ENCODE measurements at places on chromosomes 3 and 15.

DNA sequence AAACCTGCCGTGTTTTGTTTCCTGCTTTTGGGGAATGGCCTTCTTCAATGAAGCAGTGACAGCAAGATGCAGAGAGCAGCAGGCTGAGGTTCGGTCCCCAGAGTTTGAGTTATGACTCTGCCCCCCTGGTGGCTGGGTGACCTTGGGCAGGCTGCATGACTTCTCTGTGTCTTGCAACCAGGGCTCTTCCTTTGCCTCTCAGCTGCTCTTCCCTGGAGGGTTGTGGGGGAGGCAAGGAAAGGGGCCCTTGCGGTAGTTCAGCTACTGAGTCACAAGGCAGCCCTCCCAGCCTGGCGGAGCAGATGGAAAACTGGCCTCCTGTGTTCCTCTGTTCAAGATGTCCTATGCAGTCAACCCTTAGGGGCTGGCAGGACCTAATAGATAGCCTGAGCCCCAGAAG is 17.1 kb downstream of the CTXND1 start:
- no peak for DNase-seq

DNA sequence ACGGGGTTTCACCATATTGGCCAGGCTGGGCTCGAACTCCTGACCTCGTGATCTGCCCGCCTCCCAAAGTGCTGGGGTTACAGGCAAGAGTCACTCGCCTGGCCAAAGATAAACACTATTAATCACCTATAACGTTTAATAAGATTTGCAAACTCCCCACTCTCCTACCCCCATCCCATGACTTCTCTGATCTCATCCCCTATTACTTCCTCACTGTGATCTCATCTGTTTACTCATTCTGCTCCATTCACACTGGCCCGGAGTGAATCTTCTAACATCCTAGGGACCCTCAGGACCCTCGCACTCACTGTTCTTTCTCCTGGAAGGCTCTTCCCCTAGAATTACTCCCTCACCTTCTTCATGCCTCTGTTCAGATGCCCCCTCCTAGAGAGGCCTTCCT is 78.9 kb downstream of the DGKG start:
- no peak for DNase-seq

GRCh38 chr15:90184119-90184785 is 16.9 kb upstream of the SEMA4B start:
- no peak for DNase-seq

- DNase-seq: no peak
Measured at GRCh38 chr15:69666921-69667811, 214.5 kb downstream of the RPLP1 start.

DNA sequence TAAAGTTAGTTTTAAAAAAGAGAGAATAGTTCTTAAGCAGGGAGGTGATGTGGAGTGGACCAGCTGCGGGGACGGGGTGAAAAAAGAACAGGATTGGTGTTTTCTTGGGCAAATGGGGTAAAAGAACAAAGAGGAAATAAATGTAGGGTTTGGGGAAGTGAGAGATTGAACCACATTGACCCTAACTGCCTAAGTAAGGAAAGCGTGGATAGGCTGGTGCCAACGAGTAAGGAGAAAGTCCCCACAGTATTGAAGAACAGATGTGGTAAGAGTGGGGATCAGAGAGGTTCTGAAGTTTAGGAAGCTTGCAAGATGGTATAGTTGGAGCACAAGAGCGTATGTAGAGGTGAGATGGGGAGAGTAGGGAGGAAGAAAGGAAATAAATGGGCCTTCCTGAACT is 17.0 kb downstream of the IREB2 start:
- no peak for DNase-seq

GRCh38 chr3:9754678-9755077 is 4.9 kb downstream of the OGG1 start:
- DNase-seq: no peak

- DNase-seq: no peak
Measured at GRCh38 chr3:45628746-45629145, 34.2 kb downstream of the LIMD1 start.

DNA sequence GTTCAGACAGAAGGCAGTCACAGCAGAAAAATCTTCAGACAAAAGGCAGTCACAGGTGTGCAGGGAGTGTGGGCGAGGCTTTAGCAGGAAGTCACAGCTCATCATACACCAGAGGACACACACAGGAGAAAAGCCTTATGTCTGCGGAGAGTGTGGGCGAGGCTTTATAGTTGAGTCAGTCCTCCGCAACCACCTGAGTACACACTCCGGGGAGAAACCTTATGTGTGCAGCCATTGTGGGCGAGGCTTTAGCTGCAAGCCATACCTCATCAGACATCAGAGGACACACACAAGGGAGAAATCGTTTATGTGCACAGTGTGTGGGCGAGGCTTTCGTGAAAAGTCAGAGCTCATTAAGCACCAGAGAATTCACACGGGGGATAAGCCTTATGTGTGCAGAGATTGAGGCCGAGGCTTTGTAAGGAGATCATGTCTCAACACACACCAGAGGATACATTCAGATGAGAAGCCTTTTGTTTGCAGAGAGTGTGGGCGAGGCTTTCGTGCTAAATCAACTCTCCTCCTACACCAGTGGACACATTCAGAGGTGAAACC is 27.6 kb downstream of the ZNF589 start:
- peak; percentile 30 for DNase-seq

DNA sequence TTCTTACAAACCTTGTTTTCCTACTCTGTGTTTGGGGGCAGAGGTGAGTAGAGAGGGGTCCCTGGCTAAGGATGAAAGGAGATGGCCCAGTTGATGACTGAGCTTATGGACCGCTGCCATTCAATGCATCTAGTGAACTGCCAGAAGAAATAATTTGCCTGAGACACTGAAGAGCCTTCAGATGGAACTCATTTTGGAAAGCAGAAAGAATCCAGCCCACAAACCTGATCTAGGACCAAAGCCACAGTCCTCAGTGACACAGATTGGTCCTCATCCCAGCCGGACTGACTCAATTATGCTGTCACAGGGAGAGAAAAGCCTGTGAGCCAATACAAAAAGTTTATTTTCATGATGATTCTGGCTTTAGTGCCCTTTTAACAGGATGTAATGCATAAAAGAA is 82.7 kb downstream of the CD47 start:
- DNase-seq: no peak

GRCh38 chr3:113676261-113676660 is 20.2 kb downstream of the USF3 start:
- DNase-seq: no peak

DNA sequence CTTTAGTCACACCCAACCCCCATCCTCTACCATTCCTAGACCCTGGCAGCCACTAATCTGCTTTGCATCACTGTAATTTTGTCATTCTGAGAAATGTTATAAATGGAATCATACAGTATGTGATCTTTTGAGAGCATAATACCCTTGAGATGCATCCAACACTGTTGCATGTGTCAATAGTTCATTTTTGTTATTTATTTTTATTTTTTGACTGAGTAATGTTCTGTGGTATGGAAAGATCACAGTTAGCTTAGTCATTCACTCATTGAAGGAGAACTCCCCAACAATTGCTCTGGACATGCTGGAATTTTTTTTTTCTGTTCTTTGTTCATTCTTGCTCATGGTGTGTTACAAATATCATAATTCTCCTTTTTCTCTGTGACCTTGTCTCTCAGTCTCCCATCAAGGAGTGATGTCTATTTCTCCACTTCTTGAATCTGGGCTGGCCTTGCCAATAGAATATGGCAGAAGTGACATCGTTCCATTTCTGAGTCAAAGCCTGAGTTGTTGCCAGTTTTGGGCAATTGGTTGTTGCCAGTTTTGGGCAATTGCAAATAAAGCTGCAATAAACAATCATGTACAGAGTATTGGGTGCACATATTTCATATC is 6.8 kb upstream of the ADPGK start:
- DNase-seq: no peak

- no peak for DNase-seq
Measured at GRCh38 chr3:31785734-31786133, 195.3 kb downstream of the OSBPL10 start.

DNA sequence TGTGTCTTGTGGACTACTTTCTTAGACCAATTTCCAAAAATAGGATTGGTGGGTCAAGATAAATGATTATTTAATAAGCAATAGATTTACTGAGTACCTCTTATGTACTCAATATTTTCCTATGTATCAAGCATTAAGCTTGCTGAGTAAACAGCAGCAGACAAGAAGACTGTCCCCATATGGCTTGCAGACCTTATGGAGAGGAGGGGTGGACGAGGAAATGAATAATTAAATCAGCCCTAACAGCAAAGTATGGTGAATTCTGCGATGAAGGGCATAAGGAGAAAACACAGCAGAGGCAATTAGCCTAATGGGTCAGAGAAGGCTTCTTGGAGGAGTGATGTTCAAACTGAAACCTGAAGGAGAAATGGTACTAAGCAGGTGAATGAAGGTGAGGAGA is 45.1 kb downstream of the ACP3 start:
- DNase-seq: no peak

- DNase-seq: no peak
Measured at GRCh38 chr3:179348325-179349013, 960 bp downstream of the MFN1 start.

- no peak for DNase-seq
Measured at GRCh38 chr15:57323299-57323805, 53.0 kb upstream of the CGNL1 start.

DNA sequence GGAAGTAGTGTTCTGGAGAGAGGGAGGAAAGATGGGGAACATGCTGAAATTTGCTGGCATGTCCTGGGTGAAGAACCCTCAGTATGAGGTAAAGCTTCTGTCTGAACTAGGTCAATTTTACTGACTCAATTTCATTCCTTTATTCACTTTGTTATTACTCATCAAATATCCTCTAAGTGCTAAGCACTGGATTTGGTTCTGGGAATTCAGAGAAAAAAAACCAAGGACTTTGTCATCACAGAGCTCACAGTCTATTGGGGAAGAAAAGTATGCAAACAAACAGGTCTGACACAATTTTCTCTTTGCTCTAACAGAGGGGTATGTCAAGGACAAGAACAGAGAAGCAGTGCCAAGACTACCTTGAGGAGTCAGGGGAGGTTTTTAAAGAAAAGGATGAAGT is 68.0 kb downstream of the TFG start:
- DNase-seq: no peak

GRCh38 chr15:84725001-84725491 is 9.1 kb upstream of the SEC11A start:
- DNase-seq: no peak

DNA sequence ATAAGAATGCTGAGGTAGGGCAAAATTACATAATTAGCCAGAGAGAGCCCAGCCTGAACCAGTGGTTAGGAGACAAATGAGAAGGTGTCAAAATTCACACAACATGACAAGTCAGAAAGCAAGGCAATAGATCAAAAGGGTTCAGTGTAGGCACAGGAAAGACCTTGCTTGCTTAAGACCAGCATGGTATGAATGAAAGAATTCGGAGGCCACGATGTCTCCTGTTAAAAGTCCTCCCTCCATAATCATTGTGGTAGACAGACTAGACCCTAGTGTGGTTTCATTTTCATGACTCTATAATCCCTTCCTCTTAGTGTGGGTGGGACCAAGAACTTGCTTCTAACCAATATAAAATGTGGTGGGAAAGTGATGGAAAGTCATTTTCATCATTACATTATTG is 98.7 kb upstream of the ANKRD28 start:
- no peak for DNase-seq

DNA sequence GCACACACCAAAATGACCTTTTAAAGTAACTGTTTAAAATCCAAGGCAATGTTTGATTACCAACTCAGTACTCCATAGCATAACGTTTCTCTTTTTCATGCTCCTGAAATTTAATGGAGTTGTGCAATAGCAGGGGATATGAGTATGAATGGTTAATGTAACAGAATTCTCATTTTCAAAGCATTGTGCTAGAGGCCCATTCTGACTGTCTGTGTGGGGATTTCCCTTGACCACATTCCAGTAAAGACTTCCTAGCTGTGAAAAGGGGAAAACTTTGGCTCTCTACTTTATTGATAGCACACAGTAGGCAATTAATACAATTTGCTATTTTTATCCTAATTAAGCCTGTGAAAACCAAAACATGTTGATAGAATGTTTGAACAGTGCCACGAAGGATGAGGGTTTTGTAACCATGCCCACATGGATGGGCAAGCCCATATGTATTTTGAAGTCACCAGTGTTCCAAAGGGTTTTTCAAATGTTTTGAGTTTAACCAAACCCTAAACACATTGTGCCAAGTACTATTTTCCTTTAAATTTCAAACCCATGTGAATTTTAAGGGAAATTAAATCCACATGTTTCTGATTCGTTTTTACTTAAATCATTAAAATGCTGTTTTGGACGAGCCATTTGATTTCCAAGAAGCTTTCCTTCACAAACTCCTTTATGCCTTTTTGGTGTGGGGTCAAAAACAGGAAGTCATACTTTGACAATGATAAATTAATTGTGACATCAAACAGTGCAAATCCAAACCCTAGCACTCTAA is 261.2 kb downstream of the SHOX2 start:
- DNase-seq: no peak

DNA sequence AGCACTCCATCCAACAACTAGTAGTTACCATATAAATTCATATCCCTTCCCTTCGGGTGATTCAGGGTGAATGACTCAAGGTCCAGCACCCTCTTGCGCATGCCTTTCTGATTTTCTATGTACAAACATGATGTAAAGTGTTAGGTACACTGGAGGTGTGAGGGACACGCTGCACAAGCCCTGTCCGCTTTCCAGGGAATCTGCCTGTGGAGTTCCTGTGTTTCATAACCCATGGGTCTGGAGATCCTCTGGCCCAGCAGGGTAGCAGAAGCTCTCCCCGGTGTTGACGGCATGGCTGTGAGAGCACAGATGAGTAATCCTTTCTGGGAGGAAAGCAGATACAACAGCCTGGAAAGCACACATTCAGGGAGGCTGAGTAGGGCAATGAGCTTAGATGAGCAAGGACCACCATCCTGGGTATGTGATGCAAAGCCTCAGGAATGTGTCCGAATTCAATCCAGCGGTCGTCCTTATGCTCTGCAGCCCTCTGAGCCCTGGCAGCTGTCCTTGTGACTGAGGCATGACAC is 142.9 kb upstream of the TP63 start:
- DNase-seq: no peak

GRCh38 chr3:46298871-46299607 is 54.9 kb upstream of the CCR2 start:
- no peak for DNase-seq

DNA sequence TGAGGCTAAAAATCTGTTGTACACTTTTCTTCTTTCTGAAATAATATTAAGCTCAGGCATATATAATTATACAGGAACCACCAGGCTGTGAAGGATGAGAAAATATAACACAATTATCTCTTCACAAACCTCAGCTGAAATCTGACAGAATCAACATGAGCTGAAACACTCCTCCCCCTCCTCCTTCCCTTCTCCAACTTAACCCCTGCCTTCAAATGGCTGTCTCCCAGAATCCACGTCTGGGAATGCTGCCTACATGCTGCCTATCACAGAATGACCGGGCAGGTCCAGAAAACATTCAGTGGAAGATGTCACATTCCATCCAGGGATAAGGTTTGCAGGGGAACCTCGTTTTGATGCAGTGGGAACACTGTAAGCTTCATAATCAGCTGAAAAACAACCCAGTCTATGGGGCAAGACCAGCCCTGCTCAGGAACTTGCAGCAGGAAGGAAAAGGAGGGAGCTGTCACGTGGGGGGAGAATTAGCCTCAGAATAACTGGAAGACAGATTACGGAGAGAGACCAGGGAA is 44.0 kb upstream of the SEMA6D start:
- DNase-seq: no peak

Measured in stimulated activated CD8-positive, alpha-beta memory T cell treated with anti-CD3 and anti-CD28 coated beads, Interleukin-7, amount 100 ng/mL, for 1 hour (primary cell).